ENCODE measurements at places on chromosomes 3 and 15.

- no peak for DNase-seq
Measured at GRCh38 chr15:60000824-60001609, 3.1 kb upstream of the FOXB1 start.

DNA sequence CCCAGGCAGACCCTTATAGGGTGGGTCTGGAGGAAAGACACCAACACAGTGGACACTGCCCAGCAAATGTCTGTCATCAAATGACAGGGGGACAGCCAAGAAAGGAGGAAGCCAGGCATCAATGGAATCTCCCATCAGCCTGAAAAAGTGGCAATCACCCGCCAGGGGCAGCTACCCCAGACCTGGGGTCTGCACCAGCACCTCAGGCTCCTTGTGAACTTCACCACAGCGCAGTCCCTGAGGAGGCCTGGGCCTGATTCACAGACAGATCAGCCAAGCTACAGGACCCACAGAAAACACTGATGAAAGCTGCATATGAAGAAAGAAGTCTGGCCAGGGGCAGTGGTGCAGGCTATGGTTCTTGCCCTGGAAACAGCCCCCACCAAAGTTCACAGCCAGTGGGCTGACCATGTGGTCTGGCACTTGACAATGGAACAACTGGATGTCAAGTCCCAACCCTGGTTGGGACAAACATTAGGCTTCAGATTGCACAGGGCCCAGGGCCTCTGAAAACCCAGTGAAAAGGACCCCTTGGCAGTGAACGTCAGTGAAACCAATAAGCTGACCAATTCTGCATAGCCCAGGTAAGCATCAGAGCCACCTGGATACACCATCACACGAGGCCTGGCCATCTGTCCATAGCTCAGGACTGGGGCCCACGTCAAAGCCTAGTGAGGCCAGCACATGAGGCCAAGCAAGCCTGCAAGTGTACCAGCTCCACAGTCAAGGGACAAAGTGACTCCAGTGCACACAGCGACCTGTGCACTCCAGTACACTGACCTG, 29.1 kb downstream of the ALS2CL start:
- no peak for DNase-seq

GRCh38 chr15:89138999-89139612, 50.9 kb downstream of the ABHD2 start:
- DNase-seq = no peak

GRCh38 chr3:112610121-112610520, 30.8 kb downstream of the CCDC80 start:
- DNase-seq = no peak

GRCh38 chr15:79943820-79944219, 27.2 kb downstream of the BCL2A1 start:
- no peak for DNase-seq

GRCh38 chr3:177056927-177057326, 140.4 kb downstream of the TBL1XR1 start:
- DNase-seq = no peak

- no peak for DNase-seq
Measured at GRCh38 chr3:127865941-127866340, 43.6 kb upstream of the MGLL start.

DNA sequence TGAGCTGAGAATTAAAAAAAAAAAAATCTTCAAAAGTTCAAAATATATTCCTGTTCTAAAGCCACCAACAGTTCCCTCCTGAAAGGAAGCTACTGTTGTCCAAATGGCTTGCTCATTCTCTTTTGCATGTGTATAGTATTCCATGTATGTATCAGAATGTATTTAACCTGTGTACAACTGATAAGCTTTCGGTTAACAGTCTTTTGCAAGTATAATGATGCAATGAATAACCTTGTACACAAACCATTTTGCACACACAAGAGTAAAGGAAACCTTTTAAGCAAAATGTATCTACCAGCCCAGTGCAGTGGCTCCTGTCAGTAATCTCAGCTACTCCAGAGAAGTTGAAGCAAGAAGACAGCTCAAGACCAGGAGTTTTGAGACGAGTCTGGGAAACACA, 32.6 kb downstream of the TOPBP1 start:
- DNase-seq = no peak

DNA sequence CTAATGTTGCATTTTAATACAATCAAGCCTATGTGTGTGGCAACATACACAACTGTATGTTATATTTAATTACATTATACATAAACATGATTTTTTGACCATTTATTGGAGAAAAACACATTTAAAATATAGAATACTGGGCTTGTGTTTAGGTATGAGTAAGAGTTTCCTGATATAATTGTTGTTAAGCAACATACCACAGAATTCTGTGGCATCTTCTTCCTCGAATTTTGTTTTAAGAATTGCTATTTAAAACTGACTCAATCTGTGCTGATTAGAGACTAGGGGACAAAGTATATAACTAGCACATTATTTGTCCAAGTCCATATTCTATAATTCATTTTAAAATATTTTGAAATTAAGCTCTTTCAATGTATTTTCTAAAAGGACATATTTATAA, 376.8 kb upstream of the THBS1 start:
- no peak for DNase-seq

DNA sequence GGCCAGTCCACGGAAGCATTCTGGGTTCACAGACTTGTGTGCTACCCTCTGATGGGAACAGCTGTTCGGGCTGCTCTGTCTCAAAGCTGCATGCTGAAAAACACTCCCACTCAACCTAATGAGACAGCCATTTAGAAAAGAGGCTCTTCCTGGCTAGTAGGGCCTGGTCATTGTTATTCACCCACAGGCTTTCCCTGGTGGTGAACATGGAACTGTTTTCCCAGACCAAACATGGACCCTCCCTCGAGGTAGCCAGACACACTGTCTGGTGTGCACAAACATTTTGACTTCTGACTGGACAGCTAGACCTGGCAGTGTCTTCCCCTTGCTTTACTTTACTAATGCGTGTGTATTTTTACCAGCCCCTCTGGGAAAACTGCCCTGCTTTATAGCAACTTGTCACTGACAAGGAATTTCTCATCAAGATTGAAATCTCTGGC, 39.0 kb downstream of the MECOM start:
- DNase-seq = no peak

DNA sequence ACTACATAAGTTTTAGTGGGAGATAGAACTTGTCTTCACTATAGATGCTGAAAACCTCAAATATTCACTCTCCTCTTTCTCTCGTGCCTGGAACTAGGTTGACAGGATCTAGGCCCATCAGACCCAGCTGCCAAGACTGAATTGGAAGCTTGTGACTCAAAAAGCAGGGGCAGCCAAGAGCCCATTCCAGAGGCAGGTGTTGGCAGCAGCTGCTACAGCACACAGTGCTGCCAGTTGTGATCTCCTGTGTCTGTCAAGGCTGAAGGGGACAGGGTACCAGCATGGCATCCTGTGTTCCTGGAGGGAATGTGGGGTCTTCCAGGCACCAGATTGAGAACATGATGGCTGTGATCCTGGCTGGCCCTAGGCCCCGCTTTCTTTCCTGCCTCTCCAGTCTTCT, 92.5 kb upstream of the MB21D2 start:
- no peak for DNase-seq

- DNase-seq = no peak
Measured at GRCh38 chr15:85116494-85116893, 134.8 kb downstream of the PDE8A start.

- DNase-seq = peak; percentile 18
Measured at GRCh38 chr15:70853318-70853972, 512 bp downstream of the LARP6 start.

DNA sequence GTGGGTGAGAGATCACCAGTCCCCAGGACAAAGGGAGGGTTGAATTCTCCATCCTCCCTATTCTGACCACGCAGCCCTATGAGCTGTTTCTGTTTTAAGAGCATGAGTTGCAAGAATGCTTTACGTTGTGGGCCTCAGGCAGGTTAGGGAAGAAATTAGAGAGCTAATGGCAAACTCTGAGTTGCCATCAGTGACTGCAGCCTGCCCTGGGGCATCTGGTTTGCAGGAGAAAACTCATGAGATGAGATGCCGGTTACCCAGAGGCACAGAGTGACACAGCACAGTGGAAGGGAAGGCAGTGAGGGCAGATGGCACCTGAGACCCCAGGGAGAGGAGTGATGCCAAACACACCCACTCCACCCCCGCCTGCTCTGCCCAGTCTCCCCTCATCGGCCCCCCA, 265.3 kb downstream of the CD47 start:
- DNase-seq = no peak

DNA sequence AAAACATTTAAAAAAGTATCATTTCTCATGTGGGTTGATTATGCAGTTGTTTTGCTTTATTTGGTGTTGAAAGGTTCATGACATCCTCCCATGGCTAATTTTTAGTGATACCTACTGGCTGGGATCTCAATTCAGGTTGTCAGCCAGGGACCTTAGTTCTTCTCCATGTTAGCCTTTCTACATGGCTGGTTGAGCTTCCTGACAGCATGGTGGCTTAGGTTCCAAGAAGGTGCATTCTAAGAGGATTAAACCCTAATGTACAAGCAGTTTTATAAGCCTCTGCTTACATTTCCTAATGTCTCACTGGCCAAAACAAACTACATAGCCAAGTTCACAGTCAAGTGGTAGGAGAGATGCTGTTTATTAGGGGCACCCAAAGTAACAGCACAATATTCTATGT, 9.4 kb upstream of the TM6SF1 start:
- DNase-seq = no peak

DNA sequence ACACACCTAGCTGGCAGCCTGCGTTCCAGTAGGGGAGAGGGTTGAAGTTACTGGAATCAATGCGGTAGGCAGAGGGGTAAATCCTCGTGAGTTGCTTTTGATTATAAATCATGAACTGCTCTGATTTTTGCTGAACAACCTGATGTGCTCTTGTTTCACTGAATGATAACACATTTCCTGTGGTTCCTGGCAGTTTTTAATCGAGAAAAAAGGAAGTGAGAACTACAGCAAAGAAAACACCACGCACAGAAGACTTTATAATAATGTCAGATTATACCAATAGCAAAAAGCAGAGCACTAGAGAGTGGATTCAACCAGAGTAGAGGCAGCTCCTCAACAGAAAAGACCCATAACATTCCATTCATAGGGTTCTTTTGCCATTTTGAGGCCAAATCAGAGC, 200.8 kb upstream of the STRIT1 start:
- DNase-seq = no peak

GRCh38 chr3:42662813-42663535, 9.5 kb downstream of the ZBTB47 start:
- DNase-seq = no peak

DNA sequence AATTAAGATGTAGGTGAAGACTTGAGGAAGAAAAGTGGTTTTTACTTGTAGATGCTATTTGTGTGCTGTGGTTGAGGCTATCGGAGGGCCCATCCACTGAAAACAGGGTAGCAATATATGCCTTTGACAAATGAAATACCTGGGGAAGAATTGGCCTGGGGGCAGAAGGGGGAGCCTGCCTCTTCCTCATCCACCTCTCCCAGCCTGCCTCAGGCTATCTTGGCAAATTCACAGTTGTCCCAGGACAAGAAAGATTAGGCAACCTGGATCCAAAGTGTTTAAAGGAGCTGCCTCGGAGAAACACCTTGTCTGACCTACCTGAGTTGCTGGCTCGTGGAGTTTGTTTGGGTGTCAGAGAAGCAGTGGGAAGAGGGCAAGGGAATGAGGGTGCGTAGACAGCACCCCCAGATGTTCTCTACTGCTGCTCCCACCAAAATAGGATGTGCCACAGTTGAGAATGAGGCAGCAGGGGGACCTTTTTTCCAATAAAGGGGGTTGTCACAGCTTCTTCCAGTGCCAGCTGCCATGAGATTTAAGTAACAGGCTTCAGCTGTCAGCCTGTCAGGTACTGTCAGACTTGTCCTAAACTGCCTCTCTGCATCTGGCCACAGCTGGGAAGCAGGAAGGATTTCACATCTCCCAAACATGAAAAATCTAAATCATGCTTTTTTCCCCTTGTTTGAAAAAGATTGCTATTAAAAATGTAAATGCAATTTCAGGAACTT, 9.2 kb downstream of the PLEKHO2 start:
- no peak for DNase-seq

DNA sequence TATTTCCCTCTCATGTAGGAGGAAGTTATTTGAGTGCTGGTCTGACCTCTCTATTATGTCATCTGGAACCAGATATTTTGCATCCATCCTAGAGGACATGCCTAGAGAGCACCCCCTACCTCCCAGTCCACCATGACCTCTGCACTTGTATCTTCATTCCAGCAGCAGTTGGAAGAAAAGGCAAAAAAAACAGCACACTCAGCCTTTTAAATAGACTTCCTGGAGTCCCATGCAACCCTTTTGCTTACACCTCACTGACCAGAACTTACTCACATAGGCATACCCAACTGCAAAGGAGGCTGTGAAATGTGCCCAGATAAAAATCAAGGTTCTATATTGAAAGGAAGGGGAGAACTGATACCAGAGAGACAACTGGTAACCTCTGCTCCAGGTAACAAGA, 92.3 kb upstream of the FHIT start:
- DNase-seq = no peak

DNA sequence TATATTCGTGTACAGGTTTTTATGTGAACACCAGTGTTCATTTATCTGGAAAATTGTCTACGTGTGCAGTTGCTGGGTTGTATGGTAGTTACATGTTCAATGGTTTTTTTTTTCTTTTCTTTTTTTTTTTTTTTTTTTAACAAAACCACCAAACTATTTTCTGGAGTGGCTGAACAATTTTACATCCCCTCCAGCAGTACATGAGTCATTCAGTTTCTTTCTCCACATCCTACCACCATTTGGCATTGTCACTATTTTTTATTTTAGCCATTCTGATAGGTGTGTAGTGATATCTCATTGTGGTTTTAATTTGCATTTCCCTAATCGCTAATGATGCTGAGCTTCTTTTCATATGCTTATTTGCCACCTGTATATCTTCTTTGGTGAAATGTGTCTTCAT, 256.3 kb upstream of the EOMES start:
- no peak for DNase-seq

- DNase-seq = no peak
Measured at GRCh38 chr3:66762916-66763693, 235.0 kb upstream of the KBTBD8 start.

DNA sequence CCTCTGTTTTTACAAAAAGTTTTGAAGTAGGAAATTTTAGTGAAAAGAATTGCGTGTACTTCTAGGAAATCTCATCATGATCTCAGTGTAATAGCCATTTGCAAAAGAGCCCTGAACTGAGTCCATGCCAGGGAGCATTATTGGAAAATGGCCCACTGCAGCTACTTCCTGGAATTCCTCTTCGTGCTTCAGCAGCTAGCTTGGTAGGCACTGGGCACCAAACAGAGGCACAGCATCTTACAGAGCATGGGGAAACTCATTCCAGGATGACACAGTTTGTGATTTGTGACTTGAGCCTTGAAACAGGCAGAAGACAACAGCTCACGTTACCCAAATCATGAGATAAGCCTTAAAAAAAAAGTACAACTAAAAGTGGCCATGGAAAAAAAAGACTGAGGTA, 179.1 kb downstream of the WDR72 start:
- no peak for DNase-seq

- DNase-seq = no peak
Measured at GRCh38 chr3:71447803-71448202, 135.7 kb downstream of the FOXP1 start.
